ENCODE measurements at places on chromosomes 1 and 21. TPM values are rescaled to one million over a fixed set of nuclear protein-coding genes. Genes with fewer than 3 reads are reported as not detected.

NASP gene
- total RNA-seq: 282 TPM

ACTL8 gene
- total RNA-seq: not detected

LENEP gene
- total RNA-seq: 0.80 TPM

NBPF4 gene
- not detected for total RNA-seq

HCN3 gene
- total RNA-seq: 1.9 TPM

DOCK7 gene
- total RNA-seq: 13.7 TPM

PADI6 gene
- total RNA-seq: not detected

GUCA2A gene
- not detected for total RNA-seq

SFN gene
- total RNA-seq: 0.87 TPM

PEA15 gene
- 63.4 TPM for total RNA-seq

RHD gene
- not detected for total RNA-seq

GRCh38 chr1:169160845-169161495, 54.5 kb downstream of the ATP1B1 start:
- no peak for DNase-seq

DNA sequence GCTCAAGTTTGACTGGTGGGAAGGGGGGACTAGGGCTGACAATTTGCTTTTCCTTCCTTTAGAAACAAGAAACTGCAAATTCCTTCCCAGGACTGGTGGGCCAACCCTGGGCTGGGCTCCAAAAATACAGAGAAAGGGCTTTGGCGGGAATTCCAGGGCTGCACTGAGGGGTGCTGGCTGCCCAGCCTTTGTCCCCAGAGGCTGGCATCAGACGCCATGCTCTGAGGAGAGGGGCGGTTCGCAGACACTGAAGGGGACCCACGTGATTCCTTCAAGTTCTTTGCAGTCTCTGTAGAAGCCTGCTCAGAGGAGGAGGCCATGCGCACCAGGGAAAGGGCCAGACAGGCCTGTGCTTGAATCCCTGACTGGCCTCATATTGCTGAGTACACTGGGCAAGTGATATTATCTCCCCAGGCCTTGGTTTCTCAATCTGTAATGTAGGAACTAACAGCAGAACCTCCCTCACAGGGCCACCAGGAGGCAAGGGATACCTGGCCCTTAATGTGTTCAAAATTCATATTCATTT, 119.5 kb downstream of the EPHB2 start:
- DNase-seq: no peak

GRCh38 chr1:9349331-9349851, 56.7 kb downstream of the SPSB1 start:
- no peak for DNase-seq

DNA sequence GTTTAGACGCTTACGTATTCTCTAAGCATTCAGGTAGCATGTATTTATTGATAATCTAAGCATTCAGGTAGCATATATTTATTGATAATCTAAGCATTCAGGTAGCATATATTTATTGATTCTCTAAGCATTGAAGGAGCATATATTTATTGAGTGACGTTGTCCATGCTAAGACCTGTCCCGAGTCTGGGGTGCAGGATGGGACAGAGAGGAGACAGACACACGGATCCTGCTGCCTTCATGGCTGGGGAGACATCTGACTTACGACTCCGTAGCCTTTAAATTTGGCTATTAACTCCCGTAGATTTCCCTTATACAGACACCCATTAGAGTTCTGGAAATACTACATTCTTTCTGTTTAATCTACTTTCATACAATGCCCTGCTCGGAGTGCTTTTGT, 982 bp downstream of the SCCPDH start:
- DNase-seq: no peak

- no peak for DNase-seq
Observed at GRCh38 chr1:38917337-38917736, 24.3 kb downstream of the RHBDL2 start.

- no peak for DNase-seq
Observed at GRCh38 chr1:22207511-22208267, 64.8 kb upstream of the WNT4 start.

DNA sequence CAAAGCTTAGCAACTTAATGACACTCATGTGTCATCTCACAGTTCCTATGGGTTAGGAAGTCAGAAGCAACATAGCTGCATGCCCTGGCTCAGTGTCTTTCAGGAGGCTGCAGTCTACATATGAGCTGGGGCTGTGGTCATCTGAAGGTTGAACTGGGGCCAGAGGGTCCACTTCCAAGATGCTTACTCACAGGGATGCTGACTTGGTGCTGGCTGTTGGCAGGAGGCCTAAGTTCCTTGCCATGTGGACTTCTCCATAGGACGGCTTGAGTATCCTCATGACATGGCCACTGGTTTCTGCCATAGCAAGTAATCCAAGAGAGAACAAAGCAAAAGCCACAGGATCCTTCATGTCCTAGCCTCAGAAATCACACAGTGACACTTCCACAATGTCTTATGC, 12.1 kb upstream of the FAM43B start:
- no peak for DNase-seq

GRCh38 chr1:17314491-17314971, 6.5 kb downstream of the PADI4 start:
- no peak for DNase-seq

- DNase-seq: no peak
Observed at GRCh38 chr1:3852711-3853485, 4.1 kb downstream of the CEP104 start.

- no peak for DNase-seq
Observed at GRCh38 chr1:151187205-151187604, 2.8 kb downstream of the VPS72 start.

GRCh38 chr1:226027538-226028217, 28.5 kb upstream of the SDE2 start:
- DNase-seq: no peak

- DNase-seq: no peak
Observed at GRCh38 chr1:163188947-163189346, 13.8 kb downstream of the RGS5 start.

DNA sequence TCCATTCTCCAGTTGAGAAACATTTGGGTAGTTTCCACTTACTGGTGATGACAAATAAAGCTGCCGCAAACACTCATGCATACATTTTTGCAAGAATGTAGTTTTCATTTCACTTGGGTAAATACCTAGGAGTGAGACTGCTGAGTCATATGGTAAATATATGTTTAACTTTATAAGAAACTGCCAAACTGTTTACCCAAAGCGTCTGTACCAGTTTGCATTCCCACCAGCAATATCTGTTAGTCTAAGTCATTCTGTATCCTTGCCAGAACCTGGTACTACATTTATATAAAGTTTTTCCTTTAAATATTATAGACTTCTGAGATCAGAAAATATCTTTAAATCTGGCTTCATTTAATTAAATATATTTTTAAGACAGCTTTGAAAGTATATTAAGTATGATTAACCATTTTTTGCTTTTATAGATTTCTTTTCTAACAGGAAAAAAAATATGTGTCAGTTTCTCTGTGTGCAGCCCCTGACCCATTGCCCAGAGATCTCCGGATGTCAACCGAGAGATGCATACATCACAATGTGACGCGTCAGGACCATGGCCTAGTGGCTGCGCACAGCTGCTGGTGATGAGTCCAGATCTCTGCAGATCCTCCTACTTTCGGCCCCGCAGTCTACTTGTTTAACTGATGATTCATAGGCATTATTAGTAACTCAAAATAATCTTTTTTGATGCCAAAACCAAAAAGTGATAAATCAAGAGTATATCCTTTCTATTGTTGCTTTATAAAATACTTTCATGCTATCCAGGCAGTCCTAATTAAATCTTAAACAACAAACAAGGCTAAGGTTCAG, 227.1 kb upstream of the MAP1LC3C start:
- DNase-seq: no peak

GRCh38 chr1:226425431-226426031, 17.6 kb upstream of the PARP1 start:
- peak; percentile 68 for DNase-seq

GRCh38 chr1:150109586-150109985, 40.1 kb upstream of the PLEKHO1 start:
- no peak for DNase-seq

- DNase-seq: no peak
Observed at GRCh38 chr1:8077120-8077573, 51.0 kb upstream of the ERRFI1 start.

- no peak for DNase-seq
Observed at GRCh38 chr21:36716836-36717235, 17.9 kb downstream of the SIM2 start.

DNA sequence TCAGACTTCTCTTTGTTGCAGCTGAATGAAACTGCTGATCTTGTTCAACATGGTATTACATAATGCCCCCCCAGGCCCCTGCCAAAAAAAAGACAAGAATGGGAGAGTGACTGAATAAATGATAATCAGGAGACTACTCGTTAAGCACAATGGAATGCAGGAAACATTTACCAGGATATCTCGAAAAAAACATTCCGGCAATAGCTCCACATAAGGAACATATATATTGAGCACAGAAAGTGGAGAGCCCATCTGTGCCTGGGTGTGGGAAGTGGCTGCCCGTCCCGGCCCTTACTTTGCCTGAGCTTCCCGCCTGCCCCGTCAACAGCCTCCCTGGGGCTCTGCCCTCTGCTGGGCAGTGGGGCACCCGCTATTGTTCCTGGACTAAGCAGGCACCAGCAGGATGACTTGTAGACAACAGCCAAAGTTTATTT, 13.3 kb downstream of the TRIM11 start:
- DNase-seq: peak; percentile 13
